ENCODE measurements at places on chromosomes 6 and 20. TPM values are rescaled to one million over a fixed set of nuclear protein-coding genes. Genes with fewer than 3 reads are reported as not detected.

Gene IL17A
- total RNA-seq, result 0.63 TPM

Gene LKAAEAR1
- 0.39 TPM for total RNA-seq

Gene WFDC11
- total RNA-seq, result not detected

Gene OVOL2
- total RNA-seq, result not detected

Gene AGER
- total RNA-seq, result 11.9 TPM

Gene ZBTB46
- total RNA-seq, result 0.31 TPM

- no peak overlapping the region for H3K27ac ChIP-seq
- no peak overlapping the region for H3K4me3 ChIP-seq
- DNase-seq, result no peak
- no peaks in the 10 kb centered on the region for H3K36me3 ChIP-seq
- no peaks in the 10 kb centered on the region for H3K27me3 ChIP-seq
These were observed 9.8 kb upstream of the TPBG start for GRCh38 chr6:82353848-82354247.

DNA sequence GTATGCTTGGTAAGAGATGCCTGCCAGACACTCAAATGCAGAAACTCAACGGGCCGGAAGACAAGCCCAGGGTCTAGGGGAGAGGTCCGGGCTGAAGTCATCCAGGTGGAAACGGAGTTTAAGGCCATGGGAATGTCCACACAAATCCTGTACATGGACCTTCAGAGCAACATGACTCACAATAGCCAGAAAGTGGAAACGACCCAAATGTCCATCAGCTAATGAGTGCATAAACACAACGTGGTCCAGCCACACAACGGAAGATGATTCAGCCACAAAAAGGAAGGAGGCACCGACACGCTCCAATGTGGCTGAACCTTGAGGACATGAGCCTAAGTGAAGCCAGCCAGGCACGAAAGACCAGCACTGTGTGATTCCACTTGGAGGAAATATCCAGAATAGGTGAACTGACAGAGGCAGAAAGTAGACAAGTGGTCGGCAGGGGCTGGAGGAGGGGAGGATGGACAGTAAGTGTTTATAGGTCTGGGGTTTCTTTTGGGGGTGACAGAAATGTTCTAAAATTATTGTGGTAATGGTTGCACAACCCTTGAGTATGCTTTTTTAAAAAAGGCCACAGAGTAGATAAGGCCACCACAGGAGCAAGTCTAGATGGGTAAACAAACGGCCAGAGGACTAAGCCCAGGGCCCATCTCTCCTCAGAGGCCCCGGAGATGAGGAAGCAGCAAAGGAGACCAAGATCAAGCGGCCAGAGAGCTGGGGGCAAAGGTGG is 105.6 kb downstream of the PREX1 start:
- peak overlapping the region; percentile 24 for H3K27ac ChIP-seq
- DNase-seq, result no peak
- H3K4me1 ChIP-seq, result peaks cover 58% of the 10 kb centered on the region
- peaks cover 31% of the 10 kb centered on the region for H3K36me3 ChIP-seq
- no peak overlapping the region for H3K4me3 ChIP-seq

DNA sequence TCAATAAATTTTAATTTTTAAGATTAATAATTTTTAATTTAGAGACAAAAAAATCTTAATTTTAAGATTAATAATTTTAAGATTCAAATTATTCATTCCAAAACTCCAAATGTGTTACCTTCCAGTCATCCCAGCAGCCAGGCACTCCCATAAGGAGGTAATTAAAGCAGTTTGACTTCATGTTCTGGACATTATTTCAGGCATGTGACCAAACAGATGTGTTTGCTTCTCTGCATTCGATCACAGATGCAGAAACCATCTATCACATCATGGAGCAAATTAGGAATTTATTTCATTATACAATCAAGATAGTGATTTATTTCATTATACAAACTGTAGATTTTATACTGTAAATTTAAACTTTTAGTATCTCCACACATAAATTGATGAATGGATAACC is 150.3 kb downstream of the AKAP7 start:
- peaks cover 35% of the 10 kb centered on the region for H3K4me1 ChIP-seq
- no peak for DNase-seq
- H3K36me3 ChIP-seq, result no peaks in the 10 kb centered on the region

GRCh38 chr6:45504947-45505346 is 127.2 kb upstream of the SUPT3H start:
- H3K4me1 ChIP-seq, result no peaks in the 10 kb centered on the region
- H3K4me3 ChIP-seq, result no peak overlapping the region
- DNase-seq, result no peak

- DNase-seq, result no peak
- no peak overlapping the region for H3K4me3 ChIP-seq
- no peaks in the 10 kb centered on the region for H3K36me3 ChIP-seq
- no peaks in the 10 kb centered on the region for H3K4me1 ChIP-seq
- no peaks in the 10 kb centered on the region for H3K27me3 ChIP-seq
- no peak overlapping the region for H3K27ac ChIP-seq
These were observed 597.9 kb downstream of the RNF144B start for GRCh38 chr6:18985061-18985460.

DNA sequence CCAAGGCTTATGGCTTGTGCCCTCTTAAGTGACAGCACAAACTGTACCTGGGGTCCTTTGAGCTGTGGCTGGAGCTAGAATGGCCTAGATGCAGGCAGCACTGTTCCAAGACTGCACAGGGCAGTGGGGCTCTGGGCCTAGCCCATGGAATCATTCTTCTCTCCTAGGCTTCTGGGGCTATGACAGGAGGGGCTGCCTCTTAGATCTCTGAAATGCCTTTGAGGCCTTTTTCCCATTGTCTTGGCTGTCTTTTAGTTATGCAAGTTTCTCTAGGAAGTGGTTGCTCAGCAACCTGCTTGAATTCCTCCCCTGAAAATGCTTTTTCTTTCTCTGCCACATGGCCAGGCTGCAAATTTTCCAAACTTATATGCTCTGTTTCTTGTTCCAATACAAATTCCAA is 183.4 kb downstream of the WDR27 start:
- no peaks in the 10 kb centered on the region for H3K27me3 ChIP-seq
- DNase-seq, result no peak
- H3K4me1 ChIP-seq, result no peaks in the 10 kb centered on the region
- H3K4me3 ChIP-seq, result no peak overlapping the region
- no peak overlapping the region for H3K27ac ChIP-seq

- H3K27ac ChIP-seq, result no peak overlapping the region
- no peaks in the 10 kb centered on the region for H3K27me3 ChIP-seq
- H3K36me3 ChIP-seq, result no peaks in the 10 kb centered on the region
- no peak overlapping the region for H3K4me3 ChIP-seq
These were observed 8.5 kb upstream of the OCSTAMP start for GRCh38 chr20:46559001-46559400.

DNA sequence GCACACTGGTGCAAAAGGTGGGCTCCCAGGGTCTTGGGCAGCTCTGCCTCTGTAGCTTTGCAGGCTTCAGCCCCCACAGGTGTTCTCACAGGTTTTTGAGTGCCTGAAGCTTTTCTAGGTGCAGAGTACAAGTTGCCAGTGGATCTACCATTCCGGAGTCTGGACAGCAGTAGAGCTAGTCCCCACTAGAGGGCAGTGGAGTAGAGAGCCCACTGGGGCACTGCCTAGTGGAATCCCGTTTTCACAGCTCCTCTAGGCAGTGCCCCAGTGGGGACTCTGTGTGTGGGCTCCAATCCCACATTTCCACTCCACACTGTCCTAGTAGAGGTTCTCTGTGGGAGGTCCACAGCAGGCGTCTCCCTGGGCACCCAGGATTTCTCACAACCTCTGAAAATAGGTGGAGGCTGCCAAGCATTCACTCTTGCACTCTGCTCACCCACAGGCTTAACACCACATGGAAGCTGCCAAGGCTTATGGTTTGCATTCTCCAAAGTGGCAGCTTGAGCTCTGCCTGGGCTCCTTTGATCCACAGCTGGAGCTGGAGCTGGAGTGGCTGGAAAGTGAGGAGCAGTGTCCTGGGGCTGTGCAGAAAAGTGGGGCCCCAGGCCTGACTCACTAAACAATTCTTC is 86.3 kb upstream of the PROKR2 start:
- H3K27me3 ChIP-seq, result no peaks in the 10 kb centered on the region
- DNase-seq, result no peak
- no peak overlapping the region for H3K4me3 ChIP-seq
- H3K36me3 ChIP-seq, result no peaks in the 10 kb centered on the region
- no peak overlapping the region for H3K27ac ChIP-seq

DNA sequence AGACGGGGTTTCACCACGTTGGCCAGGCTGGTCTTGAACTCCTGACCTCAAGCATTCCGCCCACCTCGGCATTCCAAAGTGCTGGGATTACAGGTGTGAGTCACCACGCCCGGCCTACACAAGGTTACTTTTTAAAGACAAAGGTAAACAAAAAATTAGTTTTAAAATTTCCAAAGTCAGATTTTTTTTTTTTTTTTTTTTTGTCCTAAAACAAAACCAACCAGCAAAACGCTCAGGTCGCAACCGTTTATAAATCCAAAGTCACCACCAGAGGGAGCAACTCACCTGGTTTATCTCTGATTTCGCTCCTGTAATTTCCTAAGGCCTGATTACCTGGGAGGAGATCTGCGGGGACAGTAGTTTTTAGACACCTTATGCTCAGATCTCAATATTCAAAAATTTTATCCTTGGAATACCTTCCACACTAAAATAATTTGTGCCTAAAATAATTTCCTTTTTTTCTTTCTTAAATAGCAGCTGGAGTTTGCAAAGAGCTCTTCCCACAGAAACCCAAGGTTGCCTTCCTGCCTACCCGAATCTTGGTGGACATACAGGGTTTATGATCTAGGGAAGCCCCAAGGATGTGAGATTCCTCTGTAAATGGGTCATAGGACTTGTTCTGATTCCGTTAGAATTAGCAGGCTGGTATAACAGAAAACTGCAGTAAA is 19.8 kb upstream of the TREM1 start:
- no peak overlapping the region for H3K27ac ChIP-seq
- H3K36me3 ChIP-seq, result no peaks in the 10 kb centered on the region
- H3K27me3 ChIP-seq, result no peaks in the 10 kb centered on the region
- H3K4me1 ChIP-seq, result no peaks in the 10 kb centered on the region

- H3K27ac ChIP-seq, result no peak overlapping the region
- H3K27me3 ChIP-seq, result no peaks in the 10 kb centered on the region
These were observed 132.0 kb upstream of the EEF1E1 start for GRCh38 chr6:8234321-8234720.

DNA sequence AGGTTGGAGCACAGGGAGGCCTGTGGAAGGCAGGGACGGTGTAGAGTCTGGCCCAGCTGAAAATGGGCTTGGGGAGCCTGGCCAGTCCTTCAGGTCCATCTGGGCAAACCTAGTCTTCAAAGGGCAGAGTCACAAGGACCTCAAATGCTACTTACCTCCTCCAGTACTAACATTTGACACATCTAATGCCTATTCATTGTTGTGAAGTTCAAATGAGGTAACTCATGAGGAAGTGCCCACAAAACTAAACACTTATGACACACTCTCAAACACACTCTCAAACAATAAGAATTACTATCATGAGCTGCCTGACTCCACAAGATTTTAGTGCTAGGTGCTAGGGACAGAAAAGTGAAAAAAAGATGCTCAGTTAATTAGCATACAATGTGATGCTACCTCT is 27.1 kb downstream of the DAAM2 start:
- DNase-seq, result no peak
- H3K4me1 ChIP-seq, result no peaks in the 10 kb centered on the region
- no peak overlapping the region for H3K27ac ChIP-seq
- no peak overlapping the region for H3K4me3 ChIP-seq
- no peaks in the 10 kb centered on the region for H3K27me3 ChIP-seq
- H3K36me3 ChIP-seq, result no peaks in the 10 kb centered on the region

GRCh38 chr6:48959251-48960060 is 503.6 kb downstream of the MMUT start:
- H3K4me3 ChIP-seq, result no peak overlapping the region
- DNase-seq, result no peak
- no peaks in the 10 kb centered on the region for H3K36me3 ChIP-seq

DNA sequence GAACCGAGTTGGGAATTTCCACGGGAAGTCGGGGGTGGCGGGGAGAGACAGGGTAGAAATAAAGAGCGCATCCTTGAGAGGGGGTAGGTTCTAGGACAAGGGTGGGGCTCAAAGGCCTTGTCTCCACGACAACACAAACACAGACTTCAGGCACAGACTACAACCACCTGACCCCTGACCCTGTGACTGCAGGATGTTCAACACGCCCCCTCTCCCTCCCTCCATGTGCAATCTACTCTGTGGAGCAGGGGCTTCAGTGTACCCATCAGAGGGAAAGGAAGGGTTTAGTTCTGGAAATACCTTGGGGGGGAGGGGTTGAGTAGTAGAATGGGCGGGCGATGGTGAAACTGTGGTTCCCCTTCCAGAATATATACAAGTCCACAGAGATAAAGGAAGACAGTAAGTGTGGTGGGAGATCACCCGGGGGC is 651 bp upstream of the TAPBP start:
- H3K4me1 ChIP-seq, result peaks cover 53% of the 10 kb centered on the region
- no peaks in the 10 kb centered on the region for H3K27me3 ChIP-seq
- H3K27ac ChIP-seq, result peak overlapping the region; percentile 98
- H3K4me3 ChIP-seq, result peak overlapping the region; percentile 87
- peak; percentile 77 for DNase-seq

DNA sequence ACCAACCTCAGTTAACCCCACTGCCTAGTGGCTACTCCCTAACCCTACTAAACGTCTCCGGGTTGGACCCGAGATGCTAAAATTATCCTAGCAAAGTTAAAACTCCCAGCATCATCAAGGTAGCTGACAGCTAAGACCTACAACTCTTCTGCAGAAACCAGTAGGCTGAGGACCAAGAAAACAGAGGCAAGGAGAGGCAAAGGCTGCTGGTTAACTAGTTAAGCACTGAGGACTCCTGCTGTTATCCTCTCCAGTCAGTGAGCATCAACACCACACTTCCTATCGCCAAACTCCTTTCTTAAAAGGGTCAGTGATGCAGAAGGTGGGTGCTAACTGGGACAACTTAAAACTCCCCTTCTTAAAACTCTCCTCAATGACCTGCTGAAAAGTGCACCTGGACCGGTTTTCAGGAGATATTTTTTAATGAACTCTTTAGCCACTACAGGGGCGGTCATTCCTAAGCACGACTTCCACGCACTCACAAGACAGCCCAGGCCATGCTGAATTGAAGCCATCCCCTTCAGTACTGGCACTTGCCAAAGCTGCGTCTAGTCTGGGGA is 1.7 kb downstream of the TRERF1 start:
- H3K27me3 ChIP-seq, result no peaks in the 10 kb centered on the region
- H3K27ac ChIP-seq, result peak overlapping the region; percentile 49
- no peaks in the 10 kb centered on the region for H3K36me3 ChIP-seq
- H3K4me3 ChIP-seq, result peak overlapping the region; percentile 88
- DNase-seq, result no peak

GRCh38 chr6:52524918-52525317 is 51.9 kb downstream of the TRAM2 start:
- DNase-seq, result no peak
- H3K4me1 ChIP-seq, result no peaks in the 10 kb centered on the region
- H3K27ac ChIP-seq, result no peak overlapping the region
- no peak overlapping the region for H3K4me3 ChIP-seq
- no peaks in the 10 kb centered on the region for H3K27me3 ChIP-seq
- H3K36me3 ChIP-seq, result no peaks in the 10 kb centered on the region

DNA sequence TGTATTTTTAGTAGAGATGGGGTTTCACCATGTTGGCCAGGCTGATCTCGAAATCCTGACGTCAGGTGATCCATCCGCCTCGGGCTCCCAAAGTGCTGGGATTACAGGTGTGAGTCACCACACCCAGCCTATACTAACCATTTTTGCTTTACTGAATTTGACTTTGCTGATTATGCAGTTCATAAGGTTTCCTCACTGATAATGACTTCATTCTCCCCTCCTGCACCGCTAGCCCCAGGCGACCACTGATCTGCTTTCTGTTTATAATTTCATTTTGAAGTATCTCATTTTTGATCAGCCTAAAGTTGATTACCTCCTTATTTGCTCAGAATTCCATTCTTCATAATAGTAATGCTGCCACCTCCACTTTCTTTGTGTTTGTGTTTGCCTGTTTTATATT is 48.7 kb upstream of the FAM83D start:
- H3K27me3 ChIP-seq, result no peaks in the 10 kb centered on the region
- DNase-seq, result peak; percentile 24
- H3K4me1 ChIP-seq, result peaks cover 56% of the 10 kb centered on the region
- H3K4me3 ChIP-seq, result no peak overlapping the region
